ENCODE measurements at places on chromosomes 6 and 20. TPM values are rescaled to one million over a fixed set of nuclear protein-coding genes. Genes with fewer than 3 reads are reported as not detected.

Gene TFAP2A
- total RNA-seq: 0.52 TPM

GRCh38 chr6:53686355-53686940, 20.9 kb upstream of the KLHL31 start:
- DNase-seq: no peak

- no peak for DNase-seq
Measured at GRCh38 chr6:61909486-61909885, 376.5 kb downstream of the KHDRBS2 start.

DNA sequence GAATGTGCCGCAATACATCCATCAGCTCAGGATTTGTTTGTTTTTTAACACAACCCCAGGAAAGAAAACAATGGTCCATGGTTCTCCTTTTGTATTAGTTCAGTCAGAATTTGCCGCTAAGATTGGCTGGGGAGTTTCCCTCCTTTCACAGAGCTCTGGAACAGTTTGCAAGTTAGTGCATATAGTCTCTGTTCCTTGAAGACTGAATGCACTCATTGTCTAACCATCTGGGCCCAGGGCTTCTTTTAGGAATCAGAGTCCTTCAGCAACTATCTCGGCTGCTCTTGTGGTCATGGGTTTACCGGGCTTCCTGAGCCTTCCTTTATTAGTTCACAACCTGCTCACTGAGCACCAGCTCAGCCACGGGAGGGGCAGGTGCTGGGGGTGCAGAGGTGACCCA, 121.3 kb downstream of the SLC23A2 start:
- DNase-seq: no peak

Gene SDHAF4
- 8.9 TPM for total RNA-seq

DNA sequence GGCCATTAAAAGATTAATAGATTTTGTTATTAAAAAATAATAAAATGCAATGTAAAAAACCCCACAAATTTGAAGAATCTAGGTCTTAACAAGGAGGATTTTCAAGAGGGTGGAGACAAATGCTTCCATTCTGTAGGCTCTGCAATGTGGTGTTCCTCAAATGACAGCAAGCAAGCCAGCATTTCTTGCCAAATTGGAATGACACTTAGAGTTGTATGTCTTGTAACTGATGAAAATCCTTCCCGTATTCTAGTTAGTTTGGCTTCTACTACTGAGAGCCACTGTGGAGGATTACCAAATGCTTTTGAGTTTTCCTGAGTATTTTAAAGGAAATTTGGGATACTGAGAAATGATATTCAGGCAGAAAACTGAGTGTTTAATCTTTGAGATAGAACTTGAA, 1225.5 kb upstream of the CITED2 start:
- DNase-seq: no peak

DNA sequence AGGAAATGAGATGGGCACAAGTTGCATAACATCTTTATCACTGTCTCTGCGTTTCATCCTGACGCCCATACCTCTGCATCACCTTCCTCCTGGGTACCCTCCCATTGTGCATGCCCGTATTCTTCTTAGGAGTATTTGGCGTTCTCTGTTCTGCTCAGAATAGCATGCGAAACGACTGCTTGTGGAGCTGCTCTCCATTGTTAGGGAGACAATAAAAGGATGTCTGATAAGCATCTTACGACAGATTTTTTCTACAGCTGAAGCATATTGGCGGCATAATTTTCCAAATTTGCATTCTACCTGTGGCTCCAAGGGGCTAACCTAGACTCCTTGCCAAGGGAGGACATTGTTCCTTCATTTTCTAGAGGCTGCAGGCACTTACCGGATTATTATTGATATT, 118.6 kb downstream of the EDN1 start:
- DNase-seq: no peak

DNA sequence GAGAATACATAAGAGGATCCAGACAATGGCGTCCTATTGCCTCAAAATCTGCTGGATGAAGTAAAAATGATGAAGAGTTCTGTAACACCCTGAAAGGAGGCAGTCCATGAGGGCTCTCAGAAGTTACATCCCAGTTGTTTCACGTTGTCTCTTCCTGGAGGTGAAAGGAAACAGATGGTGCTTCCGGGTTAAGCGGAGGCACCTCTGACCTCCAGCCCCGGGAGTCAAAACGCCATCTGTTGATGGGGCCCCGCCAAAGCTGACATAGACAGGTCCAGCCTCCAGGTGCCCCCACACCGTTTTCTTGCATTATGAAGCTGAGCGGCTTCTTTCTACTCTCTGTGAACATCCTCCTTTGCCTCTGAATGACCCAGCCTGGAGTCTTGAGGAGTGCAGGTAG, 9.5 kb downstream of the SEMG2 start:
- no peak for DNase-seq

DNA sequence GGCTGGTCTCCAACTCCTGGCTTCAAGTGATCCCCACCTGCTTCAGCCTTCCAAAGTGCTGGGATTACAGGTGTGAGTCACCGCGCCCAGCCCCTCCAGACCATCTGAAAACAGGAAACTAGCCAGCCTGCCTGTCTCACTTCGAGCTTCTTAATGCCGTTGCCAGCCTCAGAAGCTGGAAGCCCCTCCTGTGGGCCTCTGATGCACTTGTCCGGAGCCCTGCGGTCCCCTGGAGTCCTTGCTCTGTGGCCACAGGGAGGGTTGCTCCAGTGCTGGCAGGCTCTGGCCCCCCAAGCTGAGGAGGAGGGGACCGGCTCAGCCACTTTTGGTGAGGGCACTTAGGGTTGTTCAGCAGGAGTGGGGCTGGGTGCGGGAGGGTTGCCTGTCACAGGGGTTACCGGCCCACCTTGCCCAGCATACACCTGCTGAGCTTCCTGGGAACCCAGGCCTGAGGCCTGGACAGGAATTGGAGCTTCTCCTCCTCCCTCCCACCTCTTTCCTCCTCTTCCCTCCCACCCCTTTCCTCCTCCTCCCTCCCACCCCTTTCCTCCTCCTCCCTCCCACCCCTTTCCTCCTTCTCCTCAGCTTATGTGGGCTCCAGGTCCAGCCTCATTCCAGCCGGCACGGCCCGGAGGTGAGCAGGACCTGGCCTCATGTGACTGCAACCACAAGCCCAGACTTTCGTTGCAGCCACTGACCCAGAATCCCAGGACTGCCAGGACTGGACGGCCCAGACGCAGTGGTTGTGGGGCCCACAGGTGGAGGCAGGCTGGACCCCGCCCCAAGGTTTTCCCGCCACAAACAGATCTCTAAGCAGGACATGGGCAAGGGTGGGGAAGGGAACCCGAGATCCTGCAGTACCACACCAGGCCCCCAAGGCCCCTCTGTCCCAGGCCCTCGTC, 9.4 kb upstream of the BIRC7 start:
- no peak for DNase-seq

- DNase-seq: no peak
Measured at GRCh38 chr6:28167068-28167467, 25.4 kb downstream of the ZKSCAN8 start.

DNA sequence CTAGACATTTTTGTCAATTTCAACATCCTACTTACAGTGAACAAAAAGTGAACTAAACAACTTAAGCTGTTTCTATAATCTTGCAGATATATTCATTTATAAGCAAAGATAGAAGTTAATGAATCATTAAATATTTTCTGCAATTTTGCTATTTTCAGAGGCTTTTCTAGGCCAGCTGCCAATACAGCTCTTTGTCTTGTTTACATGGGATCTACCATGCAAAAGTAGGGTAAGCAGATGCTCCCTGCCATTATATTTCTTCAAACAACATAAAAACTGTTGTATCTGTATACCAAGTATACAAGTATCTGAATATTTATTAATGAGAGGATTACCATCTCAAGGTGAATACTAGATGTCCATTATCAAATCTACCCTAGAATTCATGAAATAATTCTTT, 15.4 kb downstream of the PNISR start:
- no peak for DNase-seq

Gene CST7
- total RNA-seq: 2.5 TPM

- DNase-seq: no peak
Measured at GRCh38 chr20:35306931-35307517, 14.8 kb upstream of the FAM83C start.

GRCh38 chr6:45775026-45775697, 240.5 kb downstream of the CLIC5 start:
- no peak for DNase-seq

Gene C6orf163
- total RNA-seq: 2.7 TPM

- DNase-seq: no peak
Measured at GRCh38 chr6:34671367-34671766, 25.2 kb downstream of the ILRUN start.

Gene DEFB125
- not detected for total RNA-seq

Gene ADTRP
- total RNA-seq: 0.48 TPM

GRCh38 chr6:117309069-117309468, 43.7 kb downstream of the VGLL2 start:
- DNase-seq: no peak

- no peak for DNase-seq
Measured at GRCh38 chr20:13857961-13858360, 73.1 kb downstream of the NDUFAF5 start.

GRCh38 chr20:49508435-49509199, 26.1 kb upstream of the KCNB1 start:
- no peak for DNase-seq

DNA sequence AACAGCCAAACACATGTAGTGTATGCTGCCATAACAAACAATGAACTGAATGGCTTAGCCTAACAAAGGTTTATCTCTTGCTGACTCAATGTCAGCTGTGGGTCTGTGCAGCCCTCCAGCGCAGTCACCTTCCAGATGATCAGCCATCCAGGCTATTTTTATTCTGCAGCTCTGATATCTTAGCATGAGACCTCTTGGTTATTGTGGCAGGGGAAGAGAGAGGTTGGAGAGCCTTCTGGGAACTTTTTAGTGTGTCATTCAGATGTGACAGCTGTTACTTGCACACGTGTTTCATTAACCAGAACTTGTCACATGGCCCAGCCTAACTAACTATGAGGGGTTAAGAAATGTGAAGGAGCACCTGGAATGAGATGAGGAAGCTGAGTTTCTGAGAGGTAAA, 202.5 kb downstream of the DHX35 start:
- DNase-seq: no peak

Gene MOXD1
- 4.2 TPM for total RNA-seq

Gene PLG
- not detected for total RNA-seq

DNA sequence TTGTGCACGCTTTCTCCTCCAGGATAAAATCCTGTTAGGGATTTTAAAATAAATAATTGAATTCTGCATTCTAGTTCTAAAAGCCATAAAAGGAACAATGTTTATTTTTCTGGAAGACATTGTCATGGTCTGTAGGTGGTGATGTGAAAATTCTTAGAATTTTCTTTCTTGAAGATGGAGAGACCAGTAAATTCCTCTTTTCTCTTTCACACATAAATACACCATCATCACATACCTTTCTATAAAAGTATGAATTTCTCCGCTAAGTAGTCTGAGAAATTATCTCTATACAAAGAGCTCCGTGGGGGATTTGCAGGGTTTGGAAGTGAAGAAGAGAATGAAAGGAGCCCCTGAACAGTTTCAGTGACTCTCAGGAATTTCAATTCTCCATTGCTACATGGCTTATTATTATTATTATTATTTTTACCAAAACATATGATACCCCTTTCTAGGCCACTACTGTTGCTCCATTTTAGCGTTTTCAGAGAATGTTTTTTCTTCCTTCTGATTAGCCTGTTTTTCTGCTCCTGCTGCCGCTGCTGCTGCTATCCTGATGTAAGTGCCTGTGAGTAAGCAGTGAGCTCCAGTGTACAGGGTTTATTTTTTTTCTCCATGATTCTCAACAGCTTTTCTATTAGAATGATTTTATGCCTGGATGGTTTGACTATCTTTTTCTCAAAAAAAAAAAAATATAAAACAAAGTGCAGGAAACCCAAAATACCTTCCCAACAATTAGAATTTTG, 145.8 kb downstream of the SAMD5 start:
- DNase-seq: no peak

DNA sequence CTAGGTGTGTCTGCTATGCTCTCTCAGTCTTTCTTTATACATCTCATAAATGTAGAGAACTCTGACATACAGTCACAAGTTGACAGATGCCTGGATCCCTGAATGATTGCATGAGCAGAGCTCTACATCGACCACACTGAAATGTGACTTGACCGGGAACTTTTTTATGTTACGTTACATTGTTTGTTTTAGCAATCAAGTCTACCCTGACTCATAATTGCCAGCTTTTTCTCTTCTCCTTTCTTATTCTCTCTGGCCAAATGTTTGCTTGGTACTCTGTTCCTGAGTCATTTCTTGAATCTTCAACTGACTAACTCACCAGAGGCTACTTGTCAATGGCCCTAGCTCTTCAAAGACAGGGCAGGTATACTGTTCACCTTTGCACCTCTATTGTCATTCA, 213.6 kb upstream of the DTNBP1 start:
- DNase-seq: no peak

Gene RIPOR2
- 14.9 TPM for total RNA-seq

DNA sequence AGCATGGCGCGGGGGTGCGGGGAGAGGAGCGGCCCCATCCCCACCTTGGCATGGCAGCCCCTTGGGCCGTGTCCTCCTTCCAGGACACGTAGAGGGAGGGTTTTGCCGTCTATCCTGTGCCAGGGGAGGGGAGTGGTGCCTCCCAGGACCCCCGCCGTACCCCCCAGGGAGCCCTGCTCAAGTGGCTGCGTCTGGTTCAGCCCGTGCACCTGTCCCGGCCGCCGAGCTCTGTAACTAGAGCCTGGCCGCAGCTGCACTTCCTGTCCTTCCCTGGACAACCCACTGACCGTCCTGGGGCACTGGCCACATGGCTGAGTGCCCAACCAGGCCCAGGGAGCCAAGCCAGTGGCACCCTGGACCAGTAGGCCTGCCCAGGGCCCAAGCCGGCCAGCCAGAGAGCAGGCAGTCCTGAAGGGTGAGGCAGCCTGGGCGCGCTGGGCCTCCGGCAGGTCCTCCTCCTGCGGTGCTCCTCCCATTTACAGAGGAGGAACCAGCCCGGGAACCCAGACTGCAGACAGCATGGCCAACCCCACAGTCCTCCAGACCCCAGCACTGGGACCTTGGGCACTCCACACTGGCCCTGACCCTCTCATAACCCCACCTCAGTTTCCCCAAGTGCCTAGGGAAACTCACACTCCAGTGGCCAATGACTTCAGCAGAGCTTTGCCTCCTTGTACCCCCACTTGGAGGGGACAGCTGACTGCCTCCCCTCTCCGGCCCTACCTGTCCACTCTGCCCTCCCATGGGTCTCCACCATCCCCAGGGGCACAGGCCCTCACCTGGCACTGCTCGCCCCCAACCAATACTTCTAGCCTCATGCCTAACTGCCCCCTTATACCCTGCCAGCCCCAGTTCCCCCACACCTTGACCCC, 8.7 kb downstream of the LAMA5 start:
- DNase-seq: no peak

DNA sequence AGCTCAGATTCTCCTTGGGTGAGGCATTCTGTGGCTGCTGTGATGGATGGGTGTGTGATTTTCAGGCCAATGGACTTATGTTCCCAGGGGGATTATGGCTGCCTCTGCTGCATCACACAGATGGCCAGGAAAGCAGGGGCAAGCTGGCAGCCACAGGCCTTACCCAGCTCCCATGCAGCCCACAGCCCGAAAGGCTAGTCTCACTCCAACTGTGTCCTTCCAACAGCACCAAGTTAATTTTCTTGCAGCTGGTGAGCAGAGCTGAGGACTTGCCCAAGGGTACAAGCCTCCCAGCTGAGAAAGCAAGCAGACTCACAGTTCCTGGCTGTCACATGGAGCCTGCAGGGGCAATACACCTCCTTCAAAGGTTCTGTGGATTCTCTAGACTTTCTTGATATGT, 155.2 kb upstream of the KHDRBS2 start:
- DNase-seq: no peak

GRCh38 chr20:45432294-45432693, 16.4 kb downstream of the PIGT start:
- no peak for DNase-seq

Gene TREML1
- 0.57 TPM for total RNA-seq

Gene THEMIS
- total RNA-seq: 0.52 TPM
